Activated CD8-positive, alpha-beta T cell treated with anti-CD3 and anti-CD28 coated beads for 36 hours (primary cell): ENCODE measurements at places on chromosomes 4 and X. TPM values are rescaled to one million over a fixed set of nuclear protein-coding genes. Genes with fewer than 3 reads are reported as not detected.

- no peak overlapping the region for H3K27ac ChIP-seq
- H3K4me1 ChIP-seq: peaks cover 10% of the 10 kb centered on the region
Measured at GRCh38 chrX:46686003-46686645, 72.8 kb downstream of the SLC9A7 start.

DNA sequence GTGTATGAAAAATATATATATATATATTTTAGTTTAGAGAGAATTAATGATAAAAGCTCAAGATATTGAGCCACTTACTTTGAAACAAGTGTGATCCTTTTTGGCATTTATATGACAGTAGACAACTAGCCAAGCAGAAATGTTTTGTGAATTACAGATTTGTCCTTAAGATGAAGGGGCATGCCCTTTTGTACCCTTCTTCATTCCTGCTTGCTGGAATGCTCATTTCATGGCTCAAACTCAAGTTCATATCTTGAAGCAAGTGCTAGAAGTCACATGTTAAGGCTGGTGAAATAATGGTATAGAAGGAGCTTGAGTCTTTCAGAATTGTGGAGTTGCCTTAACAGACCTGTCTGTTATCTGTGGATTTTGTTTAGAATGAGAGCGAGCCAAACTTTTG lies 203.0 kb downstream of the BMPR1B start:
- no peaks in the 10 kb centered on the region for H3K4me1 ChIP-seq
- no peaks in the 10 kb centered on the region for H3K27me3 ChIP-seq
- no peak overlapping the region for H3K4me3 ChIP-seq
- DNase-seq: no peak

- no peak for DNase-seq
- H3K27me3 ChIP-seq: no peaks in the 10 kb centered on the region
- no peaks in the 10 kb centered on the region for H3K36me3 ChIP-seq
- H3K27ac ChIP-seq: no peak overlapping the region
Measured at GRCh38 chrX:115696039-115696438, 135.1 kb downstream of the PLS3 start.

The BMPR1B gene
- not detected for total RNA-seq

- H3K27me3 ChIP-seq: no peaks in the 10 kb centered on the region
- peak overlapping the region; percentile 53 for H3K27ac ChIP-seq
- H3K36me3 ChIP-seq: peaks cover 57% of the 10 kb centered on the region
- peaks cover 47% of the 10 kb centered on the region for H3K4me1 ChIP-seq
Measured at GRCh38 chr4:145170223-145170622, 10.2 kb downstream of the OTUD4 start.

DNA sequence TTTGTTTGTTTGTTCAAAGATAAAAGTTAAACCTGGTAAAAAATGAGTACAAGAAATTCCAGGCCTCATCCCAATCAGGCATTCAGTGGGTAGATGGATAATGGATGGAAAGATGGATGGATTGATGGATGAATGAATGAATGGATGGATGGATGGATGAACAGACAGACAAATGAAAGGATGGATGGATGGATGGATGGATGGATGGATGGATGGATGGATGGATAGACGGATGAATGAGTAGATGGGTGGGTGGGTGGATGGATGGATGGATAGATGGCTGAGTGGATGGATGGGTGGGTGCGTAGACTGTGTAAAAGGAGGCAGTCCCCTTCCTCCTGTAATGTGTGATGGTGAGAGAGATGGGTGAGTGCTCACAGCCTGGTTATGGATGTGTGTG lies 206.7 kb downstream of the FRMPD4 start:
- no peak overlapping the region for H3K4me3 ChIP-seq
- peaks cover 1% of the 10 kb centered on the region for H3K27me3 ChIP-seq
- H3K4me1 ChIP-seq: no peaks in the 10 kb centered on the region
- H3K36me3 ChIP-seq: no peaks in the 10 kb centered on the region

The CLTRN gene
- 0.38 TPM for total RNA-seq

DNA sequence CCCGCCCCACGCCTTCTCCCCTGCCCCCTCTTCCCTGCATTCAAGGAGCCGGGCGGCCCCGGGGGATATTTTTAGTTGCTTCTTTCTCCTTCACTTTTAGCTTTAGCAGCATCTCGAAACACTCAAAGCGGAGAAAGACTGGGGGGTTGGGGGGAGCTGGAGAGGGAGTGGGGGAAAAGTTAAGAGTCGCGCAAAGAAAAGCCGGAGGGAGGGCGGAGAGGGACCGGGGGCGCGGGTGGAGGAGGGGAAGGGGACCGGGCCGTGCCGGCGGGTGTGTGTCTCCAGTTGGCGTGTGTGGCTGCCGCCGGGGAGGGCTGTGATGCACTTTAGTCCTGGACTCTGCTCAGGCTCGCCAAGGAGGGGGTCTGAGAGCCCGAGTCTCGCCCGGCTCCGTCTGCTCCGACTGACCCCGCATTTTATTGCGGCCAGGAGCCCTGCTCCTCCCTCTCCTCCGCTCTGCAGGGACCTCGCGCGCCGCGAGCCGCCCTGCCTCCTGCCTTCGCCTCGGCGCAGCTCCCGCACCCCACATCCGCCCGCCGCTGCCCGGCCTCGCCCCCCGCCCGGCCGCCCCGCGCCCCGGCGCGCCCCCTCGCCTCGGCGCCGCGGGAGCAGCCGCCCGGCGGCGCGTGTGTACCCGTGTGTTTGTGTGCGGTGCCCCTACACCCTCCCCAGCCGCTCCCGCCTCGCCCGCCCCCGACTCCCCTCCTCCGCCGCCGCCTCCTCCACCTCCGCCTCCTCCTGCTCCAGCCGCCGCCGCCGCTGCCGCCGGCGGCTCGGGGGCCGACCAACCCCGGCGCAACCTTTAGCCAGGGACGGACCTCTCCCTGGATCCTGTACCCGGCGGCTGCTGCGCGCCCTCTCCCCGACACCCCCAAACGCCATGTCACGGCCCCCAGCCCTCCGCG lies 1.4 kb downstream of the ZNF827 start:
- no peaks in the 10 kb centered on the region for H3K27me3 ChIP-seq
- peaks cover 19% of the 10 kb centered on the region for H3K36me3 ChIP-seq
- DNase-seq: peak; percentile 60
- peaks cover 43% of the 10 kb centered on the region for H3K4me1 ChIP-seq
- H3K27ac ChIP-seq: peak overlapping the region; percentile 97
- H3K4me3 ChIP-seq: peak overlapping the region; percentile 96

The HSFX3 gene
- total RNA-seq: not detected

DNA sequence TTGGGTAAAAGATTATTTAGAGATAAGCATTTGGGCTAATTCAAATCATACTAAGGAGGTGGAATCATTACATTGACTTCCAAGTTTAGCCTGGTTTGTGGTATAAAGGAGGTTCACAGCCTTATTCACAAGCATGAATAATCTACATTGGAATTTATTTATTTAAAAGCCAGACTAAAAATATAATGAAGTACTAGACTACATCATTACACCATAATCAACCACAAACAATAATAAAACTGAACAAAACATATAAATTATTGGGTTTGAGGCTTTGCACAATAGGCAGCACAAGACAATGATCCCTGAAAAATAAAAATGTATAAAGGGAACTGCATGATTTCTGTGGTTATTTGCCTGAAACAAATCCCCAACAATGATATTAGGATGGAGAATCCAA lies 314.0 kb downstream of the GBA3 start:
- no peaks in the 10 kb centered on the region for H3K36me3 ChIP-seq
- no peaks in the 10 kb centered on the region for H3K4me1 ChIP-seq
- H3K27ac ChIP-seq: no peak overlapping the region

The MBNL3 gene
- 23.3 TPM for total RNA-seq
